ENCODE measurements at places on chromosomes 6 and 20.
A peak's percentile ranks its signal among the peaks of the same experiment; 100 is the strongest.

GRCh38 chr20:14986026-14986655 lies 648.7 kb upstream of the FLRT3 start:
- DNase-seq = no peak

GRCh38 chr20:60976913-60977312 lies 275.1 kb upstream of the CDH4 start:
- DNase-seq = no peak

DNA sequence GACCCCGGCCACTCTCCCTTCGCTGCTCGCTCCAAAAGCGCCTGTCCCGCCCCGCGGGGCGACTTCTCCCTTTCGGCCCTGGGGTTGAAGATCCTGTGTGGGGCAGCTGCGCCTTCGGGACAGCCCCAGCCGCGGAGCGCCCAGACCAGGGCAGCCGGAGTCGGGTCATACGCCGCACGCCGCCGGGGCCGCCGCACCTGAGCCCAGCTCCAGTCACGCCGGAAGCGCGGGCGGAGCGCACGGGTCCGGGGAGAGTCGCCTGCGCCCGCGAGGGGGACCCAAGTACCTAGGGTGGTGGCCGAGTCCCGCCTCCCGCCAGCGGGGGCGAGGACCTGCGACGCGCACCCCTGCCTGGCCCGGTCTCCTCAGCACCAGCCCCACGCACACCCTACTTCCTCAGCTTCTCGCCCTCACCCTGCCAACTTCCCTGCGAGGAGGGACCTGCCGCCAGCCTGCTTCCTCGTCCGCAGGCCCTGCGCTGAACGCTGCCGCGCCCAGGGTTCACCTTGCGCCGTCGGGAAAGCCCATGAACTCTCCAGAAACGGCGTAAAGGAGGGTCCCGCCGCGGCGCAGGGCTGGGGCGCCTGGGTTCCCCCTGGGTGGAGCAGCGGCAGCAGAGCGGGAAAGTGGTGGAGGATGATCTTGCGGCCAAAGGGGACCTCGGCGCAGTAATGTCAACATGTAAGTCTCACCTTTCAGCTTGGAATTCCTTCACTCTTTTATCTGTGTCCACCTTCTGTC lies at the start of gene ADGRG6:
Gene ADGRG6, plus strand, starts transcription at position 357 of the 741 bp plus-strand sequence. Its CDS starts 323 bp downstream, at position 680.
- DNase-seq = peak; percentile 44

- DNase-seq = no peak
Measured at GRCh38 chr6:96991618-96992342, 67.3 kb downstream of the KLHL32 start.

DNA sequence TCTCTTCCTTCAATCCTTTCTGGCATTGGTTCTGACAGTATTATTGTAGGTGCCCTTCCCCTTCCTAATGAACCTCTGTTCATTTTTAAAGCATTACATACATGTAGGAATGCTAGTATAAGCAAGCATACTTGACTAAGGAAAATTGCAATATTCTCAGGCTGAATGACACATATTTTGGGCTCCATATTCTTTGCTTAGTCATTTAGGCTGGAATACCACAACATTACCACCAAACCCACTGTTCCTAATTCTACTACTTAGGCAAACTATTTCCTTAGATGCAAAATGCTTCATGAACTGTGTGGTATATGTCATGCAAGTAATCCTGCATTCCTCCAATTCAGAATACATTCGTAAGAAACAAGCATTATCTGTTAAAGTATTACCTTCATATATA lies 113.9 kb downstream of the PRDM1 start:
- DNase-seq = no peak

Measured in CD4-positive, alpha-beta T cell treated with Interleukin-15 for 1 hour (primary cell).